ENCODE measurements at places on chromosomes 6 and 20.
A peak's percentile ranks its signal among the peaks of the same experiment; 100 is the strongest.

DNA sequence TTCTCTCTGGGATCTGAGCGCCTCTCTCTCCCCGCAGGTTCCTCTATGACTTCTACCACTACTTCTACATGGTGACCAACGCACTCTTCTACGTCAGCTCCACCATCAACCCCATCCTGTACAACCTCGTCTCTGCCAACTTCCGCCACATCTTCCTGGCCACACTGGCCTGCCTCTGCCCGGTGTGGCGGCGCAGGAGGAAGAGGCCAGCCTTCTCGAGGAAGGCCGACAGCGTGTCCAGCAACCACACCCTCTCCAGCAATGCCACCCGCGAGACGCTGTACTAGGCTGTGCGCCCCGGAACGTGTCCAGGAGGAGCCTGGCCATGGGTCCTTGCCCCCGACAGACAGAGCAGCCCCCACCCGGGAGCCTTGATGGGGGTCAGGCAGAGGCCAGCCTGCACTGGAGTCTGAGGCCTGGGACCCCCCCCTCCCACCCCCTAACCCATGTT is 36.3 kb upstream of the MRGBP start:
- DNase-seq = no peak

DNA sequence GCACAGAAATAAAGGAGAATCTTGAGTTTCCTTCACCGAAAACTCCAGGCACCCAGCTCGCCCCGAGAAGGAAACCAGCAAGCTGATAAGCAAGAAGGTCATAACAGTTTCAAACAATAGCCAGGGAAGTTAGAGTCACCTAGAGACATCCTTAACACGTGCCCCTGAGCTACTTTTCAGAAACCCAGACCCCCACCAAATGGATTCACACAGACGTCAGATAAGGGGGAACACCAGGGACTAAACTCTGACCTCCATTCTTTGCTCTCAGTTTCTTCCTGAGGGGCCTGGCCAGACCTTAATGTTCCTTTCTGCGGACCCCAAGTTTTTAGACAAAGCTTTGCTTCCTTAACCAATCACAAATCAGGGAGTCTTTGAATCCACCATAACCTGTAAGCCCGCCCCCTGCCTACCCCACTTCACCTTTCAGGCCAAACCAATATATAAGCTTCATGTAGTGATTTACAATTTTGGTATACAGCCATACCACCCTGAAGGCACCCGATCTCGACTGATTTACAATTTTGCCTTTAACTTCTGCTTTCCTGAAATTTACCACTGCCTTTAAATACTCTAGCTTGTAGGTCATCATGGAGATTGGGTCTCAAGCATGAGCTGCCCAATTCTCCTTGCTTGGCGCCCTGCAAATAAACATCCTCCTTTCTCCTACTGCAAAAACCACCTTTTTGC is 11.7 kb downstream of the SOD2 start:
- no peak for DNase-seq

DNA sequence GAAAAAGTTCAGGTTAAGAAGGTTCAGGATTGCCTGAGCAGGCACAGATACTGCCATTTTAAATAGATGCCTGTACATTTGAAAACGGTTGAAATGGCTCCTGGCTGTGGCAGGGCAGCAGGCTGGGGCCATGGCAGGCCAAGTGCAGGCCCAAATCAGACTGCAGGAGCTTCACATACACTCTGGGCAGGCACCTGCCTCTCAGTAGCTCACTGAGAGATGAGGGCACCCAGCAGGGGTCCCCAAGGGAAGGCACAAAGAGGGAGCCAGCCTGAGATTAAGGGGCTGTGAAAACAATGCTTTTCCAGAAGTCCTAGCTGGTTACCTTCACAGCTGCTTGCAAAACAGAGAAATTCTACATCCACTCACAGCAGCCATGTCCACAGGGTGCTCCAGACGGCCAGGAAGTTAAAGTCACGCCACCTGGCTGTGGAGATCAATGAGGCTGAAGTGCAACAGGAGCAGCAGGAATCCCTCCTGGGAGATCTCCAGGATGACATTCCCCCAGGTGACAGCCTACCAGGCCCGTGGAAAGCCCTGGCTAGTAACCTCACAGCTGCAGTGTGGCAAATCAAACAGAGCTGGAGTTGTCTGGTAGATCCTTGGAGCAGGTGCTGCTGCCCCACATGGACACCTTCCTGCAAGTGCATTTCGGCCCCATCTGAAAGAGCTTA is 6.2 kb upstream of the RAET1E start:
- no peak for DNase-seq

DNA sequence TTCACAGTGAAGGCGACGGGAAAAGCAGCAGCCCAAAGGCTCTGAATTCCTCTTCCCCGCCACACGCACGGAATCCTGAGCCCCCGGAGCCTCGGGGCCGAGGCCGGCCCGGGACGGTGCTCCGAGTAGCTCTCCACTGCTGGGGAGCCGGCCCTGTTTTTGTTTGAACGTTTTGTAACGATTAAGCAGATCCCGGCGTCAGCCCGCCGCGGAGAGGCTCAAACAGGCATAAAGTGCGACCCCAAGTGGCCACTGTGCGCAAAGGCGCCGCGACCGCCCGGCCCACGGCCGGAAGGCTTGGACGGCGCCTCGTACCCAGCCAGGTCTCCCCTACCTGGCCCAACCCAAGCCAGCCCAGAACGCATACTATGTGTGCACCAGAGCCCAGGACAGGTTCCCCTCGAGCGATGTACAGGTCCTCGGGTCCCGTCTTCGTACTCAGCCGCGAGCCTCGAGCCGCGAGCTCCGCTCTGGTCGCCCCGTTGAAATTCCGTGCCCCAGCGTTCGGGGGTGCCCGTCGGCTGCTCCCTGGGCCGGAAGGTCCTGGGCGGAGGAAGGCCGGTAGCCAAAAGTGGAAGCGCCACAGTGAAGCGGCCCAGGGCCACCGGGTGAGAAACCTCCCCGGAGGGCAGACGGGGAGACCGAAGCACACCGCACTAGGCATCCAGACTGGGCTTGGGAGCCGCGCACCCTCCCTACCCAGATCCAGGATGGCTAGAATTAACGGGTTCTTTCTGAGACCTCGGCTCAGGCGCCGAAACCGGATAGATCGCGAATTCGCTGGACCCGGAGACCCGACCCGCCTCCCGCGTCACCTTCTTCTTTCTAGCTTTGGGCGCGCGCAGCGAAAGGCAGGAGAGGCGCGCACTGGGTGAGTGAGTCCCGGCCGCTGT is 1.2 kb upstream of the MAFB start:
- peak; percentile 90 for DNase-seq

GRCh38 chr6:158903801-158904200 is 84.6 kb upstream of the EZR start:
- DNase-seq = no peak

DNA sequence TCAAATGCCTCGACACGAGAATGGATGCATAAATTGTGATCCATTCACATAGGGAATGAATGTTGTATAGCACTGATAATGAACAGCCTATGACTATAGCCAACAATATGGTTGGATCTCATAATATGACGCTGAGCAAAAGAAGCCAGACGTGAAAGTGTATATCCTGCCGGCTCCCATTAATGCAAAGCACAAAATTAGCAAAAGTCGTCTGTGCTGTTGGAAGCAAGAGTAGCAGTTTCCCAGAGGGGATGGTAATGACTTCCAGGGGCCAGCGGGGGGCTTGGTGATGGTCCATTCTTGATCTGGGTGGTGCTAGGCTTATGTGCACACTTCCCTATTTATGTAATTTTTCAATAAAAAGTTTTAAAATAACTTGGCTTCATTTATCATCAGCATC is 1.0 kb upstream of the TAGAP start:
- DNase-seq = no peak

DNA sequence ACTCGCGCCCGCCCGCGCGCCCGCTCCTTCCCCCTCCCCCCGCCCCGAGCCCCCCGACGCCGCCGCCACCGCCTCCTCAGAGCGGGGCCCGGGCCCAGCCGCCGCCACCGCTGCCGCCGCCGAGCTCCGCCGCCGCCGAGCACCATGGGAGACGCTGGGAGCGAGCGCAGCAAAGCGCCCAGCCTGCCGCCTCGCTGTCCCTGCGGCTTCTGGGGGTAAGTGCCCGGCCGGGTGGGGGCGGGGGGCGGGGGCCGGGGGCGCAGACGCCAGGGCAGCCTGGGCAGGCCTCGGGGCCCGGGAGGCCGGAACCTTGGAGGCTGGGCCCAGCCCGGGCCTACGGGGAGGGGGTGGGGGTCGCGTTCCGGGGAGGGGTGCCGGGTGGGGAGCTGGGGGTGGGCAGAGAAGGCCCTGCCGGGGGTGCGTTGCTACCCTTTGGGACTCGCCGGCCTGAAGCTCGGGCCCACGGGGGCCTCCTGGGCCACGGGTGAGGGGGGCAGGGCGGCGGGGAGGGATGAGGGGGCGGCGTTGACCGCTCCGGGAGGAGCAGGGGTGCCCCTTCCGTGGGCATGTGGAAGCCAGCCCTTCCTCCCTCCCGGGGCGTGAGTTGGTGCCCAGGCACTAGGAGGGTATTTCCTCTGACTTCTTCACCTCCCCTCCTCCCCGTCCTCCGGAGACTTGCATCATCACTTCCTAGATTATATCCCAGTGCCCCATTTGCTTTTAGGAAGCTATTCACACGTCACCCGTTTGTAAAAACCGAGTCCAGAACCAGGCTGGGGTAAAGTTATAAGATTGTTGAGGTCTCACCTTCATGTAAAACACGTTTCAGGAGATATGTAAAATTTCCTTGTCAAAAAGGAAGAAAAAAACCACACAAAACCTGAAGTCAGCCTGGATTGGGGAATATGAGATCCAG is 533 bp downstream of the ZFAND3 start:
- DNase-seq = peak; percentile 70

DNA sequence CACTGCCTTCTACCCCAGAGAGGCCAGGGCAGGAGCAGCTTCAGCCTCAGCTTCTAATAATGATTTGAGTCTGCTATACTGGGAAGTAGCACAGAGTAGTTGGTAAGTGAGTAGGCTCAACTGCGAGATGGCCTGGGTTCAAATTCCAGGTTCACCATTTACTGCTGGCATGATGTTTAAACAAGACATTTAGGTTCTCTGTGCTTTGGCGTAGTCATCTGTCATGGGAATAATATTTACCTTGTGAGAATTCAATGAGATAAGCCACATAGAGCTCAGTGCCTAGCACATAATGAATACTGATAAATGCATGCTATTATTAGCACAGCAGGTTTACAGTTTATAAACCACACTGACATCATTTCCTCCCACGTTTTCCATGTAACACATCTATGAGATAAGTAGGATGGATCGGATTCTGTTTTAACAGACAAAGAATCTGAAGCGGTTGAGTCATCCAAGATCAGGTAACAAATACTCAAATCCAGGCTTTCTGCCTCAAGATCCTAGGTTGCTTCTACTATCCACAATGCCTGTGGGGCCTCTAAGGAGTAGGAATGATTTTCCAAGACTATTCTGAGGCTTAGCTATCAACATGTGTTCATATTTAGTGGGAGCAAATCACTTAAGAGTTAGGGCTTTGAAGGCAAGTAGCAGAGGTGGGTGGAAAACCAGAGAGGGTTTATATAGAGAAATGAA is 72.9 kb upstream of the DTNBP1 start:
- DNase-seq = peak; percentile 53

- DNase-seq = no peak
These were observed 6.3 kb upstream of the CDSN start for GRCh38 chr6:31126396-31127175.

- DNase-seq = no peak
These were observed 26.8 kb downstream of the MANBAL start for GRCh38 chr20:37316116-37316774.

GRCh38 chr6:16483315-16483875 is 245.0 kb downstream of the GMPR start:
- DNase-seq = no peak

DNA sequence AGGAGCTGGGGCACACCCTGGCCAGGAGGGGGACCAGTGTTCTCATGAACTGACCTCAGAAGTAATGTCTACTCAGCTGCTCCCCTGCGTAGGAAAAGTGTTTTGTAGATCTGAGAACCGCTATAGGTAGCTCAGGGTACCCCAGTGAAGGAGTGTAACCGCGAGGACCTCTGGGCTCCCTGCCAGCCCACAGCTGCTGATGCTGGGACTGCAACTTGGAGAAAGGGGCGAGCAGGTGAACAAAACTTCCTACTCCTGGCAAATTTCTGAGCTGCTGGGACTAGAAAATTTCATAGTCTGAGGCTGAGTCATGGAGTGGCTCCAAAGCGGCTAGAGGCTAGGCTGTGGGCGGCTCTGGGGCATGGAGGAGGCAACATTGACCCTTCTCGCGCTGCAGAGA is 51.9 kb downstream of the PYGB start:
- DNase-seq = peak; percentile 7

DNA sequence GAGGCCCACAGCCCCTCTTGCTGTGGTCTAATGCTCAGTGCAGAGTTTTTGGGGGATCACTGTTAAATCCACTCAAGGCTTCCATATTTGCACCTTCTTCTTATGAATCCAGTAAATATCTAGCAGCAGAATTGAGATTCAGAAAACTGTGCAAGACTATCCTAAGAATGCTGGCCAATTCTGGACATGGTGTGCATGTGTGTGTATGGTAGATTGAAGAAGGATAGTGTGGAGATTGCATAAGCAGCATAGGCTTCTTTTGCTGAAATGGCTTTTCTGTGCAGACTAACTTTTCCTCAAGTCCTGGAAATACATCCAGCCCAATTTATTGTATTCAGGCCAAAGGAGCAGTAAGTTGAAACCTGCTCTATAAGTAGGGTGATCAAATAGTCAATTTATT is 39.7 kb downstream of the FBXO9 start:
- DNase-seq = no peak

GRCh38 chr6:143698759-143699429 is 21.1 kb downstream of the PHACTR2 start:
- DNase-seq = no peak

- DNase-seq = peak; percentile 72
These were observed 88.5 kb downstream of the LY86 start for GRCh38 chr6:6676910-6677441.

DNA sequence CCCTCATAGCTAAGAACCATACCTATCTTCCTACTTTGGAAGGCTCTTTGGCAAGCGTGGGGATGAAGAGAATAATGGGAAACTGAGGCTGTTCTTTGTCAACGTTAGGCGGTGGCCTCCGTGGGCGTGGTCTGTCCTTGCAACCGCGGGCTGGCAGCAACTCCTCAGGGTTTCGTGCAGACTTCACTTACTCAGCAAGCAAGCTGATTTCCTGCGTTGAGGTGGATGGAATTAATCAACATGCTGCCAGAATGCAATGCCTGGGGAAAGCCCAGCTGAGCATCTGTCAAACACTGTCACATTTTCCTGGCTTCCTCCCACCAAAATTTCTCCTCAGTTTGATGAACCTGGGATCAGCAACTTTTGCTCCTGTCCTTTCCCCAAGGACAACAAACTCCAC is 9.2 kb upstream of the IL17F start:
- DNase-seq = peak; percentile 40

DNA sequence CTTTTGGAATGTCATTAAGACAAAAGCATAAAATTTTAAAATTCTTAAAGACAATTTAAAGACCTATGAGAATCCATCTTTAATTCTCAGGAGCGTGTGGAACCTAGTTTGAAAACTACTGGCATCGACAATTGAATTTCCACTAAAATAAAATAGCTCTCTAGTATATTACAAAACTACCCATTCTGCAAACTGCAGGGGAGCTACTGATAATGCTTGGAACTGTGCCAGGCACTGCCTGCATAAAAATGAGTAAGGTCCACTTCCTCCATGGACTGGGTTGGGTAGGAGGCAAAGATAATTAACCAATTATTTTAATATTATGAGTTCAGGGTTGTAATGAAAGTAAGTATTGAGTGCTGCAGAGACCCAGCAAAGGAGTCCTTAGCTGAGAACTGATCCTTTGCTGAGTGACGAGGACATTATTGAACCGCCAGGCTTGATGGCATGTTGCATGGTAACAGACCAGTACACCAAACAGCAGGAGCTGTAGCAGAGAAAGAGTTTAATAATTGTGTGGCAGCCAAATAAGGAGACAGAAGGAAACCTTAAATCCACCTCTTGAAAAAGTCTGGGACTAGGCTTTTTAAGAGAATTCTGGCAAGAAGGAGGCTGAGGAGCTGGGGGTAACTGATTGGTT is 261.3 kb downstream of the ESR1 start:
- DNase-seq = no peak

All from fibroblast of skin of abdomen (primary cell).